Posterior cingulate gyrus (tissue), 11 donors: ENCODE measurements at places on chromosomes 7 and 10.

DNA sequence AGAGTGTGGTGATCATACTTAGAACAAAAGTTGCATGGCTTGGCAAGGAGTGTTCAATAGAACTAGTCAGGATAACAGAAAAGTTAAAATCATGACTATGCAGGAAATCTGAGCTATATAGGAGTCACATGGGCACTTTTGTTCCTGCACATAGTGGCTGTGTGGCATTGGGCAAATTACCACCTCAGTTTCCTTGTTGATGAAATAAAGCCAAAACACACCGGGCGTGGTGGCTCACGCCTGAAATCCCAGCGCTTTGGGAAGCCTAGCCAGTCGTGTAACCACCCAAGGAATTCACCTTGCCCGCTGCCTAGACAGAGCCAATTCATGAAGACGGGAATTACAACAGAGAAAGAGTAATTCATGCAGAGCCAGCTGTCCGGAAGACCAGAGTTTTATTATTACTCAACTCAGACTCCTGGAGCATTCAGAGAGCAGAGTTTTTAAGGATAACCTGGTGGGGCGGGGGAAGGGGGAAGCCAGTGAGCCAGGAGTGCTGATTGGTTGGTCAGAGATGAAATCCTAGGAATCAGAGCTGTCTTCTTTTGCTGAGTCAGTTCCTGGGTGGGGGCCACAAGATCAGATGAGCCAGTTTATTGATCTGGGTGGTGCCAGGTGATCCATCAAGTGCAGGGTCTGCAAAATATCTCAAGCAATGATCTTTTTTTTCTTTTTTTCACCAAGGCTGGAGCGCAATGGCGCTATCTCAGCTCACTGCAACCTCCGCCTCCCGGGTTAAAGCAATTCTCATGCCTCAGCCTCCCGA is 6.4 kb upstream of the MKRN1 start:
- no peak for DNase-seq

- no peak for DNase-seq
Observed at GRCh38 chr7:154906201-154906600, 96.7 kb downstream of the PAXIP1 start.

DNA sequence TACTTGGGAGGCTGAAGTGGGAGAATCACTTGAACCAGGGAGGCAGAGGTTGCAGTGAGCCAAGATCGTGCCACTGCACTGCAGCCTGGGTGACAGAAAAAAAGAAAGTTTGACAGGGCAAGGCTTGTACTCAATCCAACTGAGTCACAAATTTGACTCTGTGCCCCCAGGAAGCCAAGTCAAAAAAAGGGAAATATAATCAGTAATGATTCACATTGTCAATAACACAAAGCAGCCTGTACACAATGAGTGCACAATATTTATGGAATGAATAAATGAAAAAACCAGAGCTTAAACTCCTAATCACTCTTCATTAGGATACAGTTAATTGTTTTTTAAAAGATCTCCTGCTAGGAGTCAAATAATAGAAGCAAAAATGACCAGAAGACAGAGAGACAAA is 6.4 kb downstream of the NAPEPLD start:
- DNase-seq, result no peak

DNA sequence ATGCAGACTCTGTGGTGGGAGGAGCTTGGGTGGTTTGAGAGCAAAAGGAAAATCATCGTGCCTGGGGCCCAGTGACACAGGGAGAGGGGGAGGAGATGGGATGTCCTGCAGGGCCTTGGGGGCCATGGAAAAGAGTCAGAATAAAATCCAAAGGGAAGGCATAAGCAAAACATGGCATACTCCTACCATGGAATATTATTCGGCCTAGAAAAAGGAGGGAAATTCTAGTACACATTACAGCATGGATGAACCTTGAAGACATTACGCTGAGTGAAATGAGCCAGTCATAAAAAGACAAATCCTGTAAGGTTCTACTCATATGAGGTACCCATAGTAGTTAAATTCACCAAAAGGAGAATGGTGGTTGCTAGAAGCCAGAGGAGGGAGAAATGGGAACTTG is 38.7 kb downstream of the STRA8 start:
- DNase-seq, result no peak

- DNase-seq, result no peak
Observed at GRCh38 chr10:91210014-91210413, 10.4 kb upstream of the PCGF5 start.

DNA sequence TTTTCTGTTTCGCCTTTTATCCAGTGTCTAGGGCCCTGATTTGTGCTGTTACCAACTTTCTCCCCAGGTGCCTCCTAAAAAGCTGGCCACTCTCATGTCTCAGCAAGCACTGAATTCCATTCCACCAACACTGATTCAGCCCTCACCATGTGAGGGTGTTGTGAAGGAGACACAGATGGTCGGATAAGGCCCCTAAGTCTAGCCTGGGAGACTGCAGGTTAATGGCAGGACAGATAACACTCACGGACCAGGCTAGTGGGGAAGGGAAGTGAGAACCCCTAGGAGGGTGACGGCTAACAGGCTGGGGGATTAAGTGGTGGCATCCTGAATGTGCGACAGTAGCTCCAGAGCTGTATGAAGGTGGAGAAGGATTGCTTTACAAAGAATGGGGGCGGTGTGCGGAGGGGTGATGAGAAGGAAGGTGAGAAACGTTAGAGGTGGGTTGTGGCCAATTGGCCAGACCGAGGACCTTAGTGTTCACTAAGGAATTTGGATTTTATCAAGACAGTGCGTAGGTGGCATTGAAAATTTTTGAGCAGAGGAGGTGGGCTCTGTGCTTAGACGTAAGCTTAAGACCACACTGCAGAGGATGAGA is 3.8 kb upstream of the DUSP5 start:
- DNase-seq, result no peak

DNA sequence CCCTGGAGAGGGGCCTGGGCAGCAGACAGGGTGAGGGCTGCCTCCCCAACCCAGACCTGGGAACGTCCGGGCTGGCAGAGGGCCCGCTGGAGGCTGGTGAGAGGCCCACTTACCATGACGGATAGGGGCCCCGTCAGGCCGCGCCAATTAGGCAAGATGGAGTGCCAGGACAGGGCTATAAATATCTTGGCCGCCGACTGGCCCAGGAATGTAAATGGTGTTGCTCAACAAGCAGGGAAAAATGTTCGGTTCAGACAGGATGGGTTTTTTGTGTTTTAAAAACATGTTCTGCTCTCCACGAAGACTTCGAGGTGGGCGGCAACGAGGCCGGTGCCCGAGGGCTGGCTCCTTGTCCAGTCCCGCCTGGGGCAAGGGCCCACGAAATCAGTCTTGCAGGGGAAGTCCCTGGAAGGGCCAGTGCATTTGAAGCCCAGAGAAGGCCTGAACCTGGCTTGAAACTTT is 35.8 kb upstream of the ELN start:
- no peak for DNase-seq

DNA sequence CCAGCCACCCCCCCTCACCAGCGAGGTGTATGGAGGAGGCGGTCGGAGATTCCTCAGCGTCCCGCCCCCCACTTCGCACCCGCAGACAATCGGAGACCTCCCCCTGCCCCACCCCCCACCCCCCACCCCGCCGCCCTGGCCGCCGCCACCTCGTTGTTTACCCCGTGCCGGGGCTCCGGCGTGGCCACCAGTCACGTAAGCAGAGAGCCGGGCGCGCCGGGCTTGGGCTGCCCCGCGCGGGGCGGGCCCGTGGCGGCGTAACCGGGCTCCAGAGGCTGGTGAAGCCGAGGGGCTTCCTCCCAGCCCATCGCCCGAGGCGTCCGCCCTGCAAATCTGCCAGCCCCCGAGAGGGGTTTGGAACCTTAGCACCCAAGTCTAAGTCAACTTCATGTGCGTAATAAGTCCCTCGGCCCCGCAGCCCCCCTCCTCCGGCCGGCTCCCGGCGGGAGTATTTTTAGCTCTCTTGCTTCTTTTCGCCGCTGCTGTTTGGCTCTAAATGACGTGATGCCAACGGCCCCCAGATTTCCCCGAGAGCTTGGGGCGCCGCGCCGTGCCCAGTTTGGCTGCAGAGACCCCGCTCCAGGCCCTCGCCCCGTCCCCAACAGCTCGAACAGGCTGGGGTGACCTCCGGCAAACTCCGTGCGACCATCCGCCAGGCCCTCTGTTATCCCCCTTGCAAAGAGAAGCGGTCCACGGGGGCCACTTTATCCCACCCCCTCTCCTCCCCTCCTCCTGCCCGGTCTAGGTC is 2.7 kb downstream of the MXI1 start:
- peak; percentile 89 for DNase-seq

- DNase-seq, result no peak
Observed at GRCh38 chr10:50322077-50322476, 70.8 kb upstream of the ASAH2 start.

- DNase-seq, result no peak
Observed at GRCh38 chr7:73719806-73720169, 319 bp upstream of the STX1A start.

DNA sequence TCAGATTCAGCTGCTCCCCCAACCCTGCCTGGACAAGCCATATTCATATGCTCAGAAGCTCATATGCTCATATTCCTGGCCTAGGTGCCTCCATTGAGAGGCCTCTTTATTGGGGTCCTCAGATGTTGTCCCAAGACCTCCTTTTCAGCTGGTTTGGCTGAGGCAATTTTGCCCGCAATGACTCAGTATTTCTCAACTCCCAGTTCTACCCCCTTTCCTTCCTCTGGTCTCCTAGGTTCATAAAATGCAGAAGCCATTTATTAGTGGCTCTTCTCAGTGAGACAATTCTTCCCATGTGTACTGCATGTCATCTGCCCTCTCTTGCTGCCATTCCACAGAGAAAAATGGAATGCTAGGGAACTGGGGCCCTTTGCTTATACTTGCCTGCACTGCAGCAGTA is 110.7 kb downstream of the INHBA start:
- DNase-seq, result no peak

DNA sequence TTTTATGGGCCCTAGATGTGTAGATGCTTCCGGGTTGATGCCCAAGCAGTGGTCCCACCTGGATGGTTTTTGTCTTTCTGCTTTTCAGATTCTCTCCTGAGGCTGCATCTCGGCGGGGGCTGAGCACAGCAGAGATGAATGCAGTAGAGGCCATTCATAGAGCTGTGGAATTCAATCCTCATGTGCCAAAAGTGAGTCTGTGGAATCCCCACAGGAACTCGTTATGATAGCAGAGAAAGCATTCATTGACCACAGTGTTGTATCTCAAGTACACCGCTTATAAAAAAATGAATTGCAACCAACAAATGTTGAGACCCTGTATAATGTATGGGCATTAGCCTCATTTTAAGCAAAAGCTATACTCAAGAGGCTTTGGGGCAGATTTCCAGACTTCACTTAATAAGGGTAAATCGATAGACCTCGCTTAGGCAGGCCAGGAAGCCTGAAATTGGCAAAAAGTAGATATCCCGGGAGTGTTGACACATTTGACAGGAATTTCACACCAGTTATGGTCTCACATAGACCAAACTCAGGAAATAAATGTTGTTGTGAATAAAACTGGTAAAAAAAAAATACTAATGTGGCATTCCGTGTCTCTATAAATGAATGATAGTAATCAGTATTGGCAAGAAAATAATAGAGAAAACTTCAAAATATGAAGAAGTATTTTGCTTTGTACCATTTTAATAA is 132.0 kb downstream of the WNT2 start:
- no peak for DNase-seq

DNA sequence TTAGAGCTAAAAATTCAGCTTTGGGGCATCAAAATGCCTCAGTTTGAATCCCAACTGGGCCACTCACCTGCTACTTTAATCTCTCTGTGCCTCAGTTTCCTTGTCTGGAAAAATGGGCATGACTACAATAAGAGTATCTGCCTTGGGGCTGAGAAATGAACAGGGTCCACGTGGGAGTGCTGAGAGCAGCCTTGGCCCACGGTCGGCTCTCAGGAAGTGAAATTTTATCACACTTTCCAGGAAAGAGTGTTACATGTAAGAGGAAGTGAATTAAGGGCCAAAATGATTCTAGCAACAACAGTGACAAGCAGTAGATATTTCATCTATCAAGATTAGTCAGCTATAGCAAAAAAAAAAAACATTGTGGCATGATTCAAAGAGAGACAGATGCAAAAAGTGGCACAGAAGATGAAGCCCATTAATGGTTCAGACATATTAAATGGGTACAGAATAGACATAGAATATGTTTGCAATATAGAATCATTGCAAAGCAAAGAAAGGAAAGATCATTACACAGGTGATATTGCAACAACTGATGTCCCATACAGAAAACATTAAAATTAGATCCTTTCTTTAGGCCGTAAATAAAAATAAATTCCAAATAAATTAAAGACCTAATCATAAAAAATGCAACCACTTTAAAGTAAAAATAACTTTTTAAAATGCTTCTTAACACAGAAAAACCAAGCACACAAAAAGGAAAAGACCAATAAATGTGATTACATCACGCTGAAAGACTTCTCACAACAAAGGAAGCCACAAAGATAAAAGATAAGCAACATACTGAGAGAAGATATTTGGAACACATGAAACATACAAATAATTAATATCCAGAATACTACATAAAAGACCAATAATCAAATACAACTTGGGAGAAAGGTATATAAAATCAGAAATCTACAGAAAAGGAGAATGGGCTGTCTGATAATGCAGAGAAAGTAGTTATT is 4.3 kb downstream of the TMEM273 start:
- DNase-seq, result no peak

- no peak for DNase-seq
Observed at GRCh38 chr7:46396481-46396880, 475.4 kb upstream of the IGFBP3 start.

DNA sequence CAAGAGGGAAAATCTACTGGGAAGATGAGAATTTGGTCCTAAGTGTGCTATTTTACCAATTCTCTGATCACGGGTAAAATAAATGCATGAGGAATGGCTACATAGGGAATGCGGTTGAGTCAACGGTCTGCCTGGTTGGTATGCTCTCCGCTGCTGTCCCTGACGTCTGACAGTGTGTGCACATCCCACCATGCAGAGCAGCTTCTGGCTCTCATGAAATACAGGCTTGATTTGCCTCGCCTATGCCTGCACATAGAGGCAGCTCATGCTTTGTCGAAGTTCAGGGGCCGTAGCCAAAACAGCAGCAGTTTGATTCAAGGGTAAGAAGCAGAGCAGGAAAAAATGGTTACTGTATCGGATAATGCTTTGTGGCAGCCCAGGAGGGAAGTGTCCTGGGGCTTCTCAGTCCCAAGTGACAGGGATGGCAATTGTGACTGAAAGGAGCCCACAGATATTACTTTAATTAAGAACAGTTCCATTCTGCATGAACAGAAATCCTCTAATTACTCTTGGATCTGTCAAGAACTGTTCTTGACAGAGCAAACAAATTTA is 268.4 kb upstream of the SLC26A5 start:
- peak; percentile 57 for DNase-seq

GRCh38 chr10:1644191-1644711 is 93.1 kb downstream of the ADARB2 start:
- DNase-seq, result no peak
